ENCODE measurements at places on chromosomes 5 and 9.

GRCh38 chr5:113606298-113607134, 93.0 kb downstream of the YTHDC2 start:
- peak; percentile 25 for DNase-seq

DNA sequence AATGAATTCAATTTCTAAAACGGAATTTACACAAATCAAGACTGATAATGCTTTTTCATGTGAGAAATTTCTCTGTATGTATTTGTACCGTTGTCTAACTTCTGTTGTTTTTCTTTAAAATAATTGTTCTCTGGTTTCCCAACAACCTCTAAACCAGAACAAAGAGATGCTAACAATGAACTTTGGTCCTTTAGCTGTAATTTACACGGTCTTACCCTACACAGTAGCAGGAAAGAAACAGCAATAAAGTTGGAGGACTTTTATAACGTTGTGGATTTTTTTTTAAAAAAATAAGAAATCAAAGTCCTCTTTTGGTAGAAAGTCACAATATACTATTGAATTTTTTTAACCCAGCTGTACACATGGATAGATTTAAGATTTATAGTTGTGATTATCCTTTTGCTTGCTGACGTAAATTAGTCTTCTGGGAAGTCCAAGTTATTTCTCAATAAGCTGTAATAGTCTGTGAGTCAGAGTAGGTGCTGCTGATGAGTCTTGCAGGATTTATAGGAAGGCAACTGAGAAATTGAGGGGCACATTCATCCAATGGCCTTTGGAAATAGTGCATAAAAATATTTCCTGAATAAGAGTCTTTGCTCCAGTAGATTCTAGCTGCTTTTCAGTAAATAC, 76.8 kb upstream of the PCSK1 start:
- DNase-seq: no peak

GRCh38 chr9:18482371-18482770, 8.4 kb downstream of the ADAMTSL1 start:
- no peak for DNase-seq

DNA sequence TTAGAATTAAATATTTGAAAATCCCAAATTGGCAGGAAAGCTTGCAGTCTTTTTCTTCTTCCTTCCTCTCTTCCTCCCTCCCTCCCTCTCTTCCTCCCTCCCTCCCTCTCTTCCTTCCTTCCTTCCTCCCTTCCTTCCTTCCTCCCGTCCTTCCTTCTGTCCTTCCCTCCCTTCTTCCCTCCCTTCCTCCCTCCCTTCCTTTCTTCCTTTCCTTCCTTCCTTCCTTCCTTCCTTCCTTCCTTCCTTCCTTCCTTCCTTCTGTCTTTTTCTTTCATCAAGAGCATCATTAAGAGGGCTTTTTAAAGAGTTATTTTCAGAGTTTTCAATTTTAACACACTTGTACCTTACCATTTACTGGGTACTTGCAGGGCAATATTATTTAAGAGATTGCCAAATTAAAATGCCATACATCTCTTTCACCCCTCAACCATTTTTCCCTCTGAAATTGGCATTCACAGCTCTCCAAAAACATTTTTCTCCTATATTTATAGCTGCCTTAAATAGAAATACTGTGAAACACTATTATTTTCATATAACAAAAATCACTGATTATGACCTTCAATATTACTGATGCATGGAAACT, 99.2 kb upstream of the C6 start:
- DNase-seq: no peak

Data from NCI-H2171 (cell line).